ENCODE measurements at places on chromosomes 11 and 22.

DNA sequence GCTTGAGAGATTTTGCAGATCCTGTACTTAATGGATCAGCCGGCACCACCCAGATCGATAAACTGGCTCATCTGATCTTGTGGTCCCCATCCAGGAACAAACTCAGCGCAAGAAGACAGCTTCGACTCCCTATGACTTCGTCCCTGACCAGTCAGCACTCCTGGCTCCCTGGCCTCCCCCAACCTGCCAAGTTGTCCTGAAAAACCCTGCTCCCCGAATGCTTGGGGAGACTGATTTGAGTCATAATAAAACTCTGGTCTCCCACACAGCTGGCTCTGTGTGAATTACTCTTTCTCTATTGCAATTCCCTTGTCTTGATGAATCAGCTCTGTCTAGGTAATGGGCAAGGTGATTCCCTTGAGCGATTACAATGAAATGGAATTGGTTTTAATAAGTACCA lies 29.5 kb downstream of the OR2AG2 start:
- DNase-seq, result no peak

DNA sequence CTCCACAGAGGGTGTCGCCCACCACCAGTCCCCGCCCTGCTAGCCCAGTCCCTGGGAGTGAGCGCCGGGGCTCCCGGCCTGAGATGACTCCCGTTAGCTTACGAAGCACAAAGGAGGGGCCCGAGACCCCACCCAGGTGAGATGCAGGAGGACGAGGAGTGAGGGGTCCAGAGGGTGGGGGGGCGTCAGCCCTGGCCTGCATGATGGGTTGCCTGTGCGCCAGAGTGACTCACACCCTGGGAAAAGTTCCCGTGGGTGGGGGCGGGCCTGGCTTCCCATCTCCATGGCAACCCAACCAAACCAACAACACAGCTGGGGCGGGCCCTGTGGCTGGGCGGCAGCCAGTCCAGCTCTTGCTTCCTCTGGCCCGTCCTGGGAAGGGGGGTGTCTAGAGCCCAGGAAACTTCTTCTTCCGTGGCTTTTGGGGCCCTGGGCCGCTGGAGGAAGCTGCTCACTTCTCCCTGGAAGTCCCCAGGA lies 4.5 kb downstream of the GAS2L1 start:
- no peak for DNase-seq

GRCh38 chr22:38554281-38554680 lies 15.7 kb downstream of the DMC1 start:
- no peak for DNase-seq

DNA sequence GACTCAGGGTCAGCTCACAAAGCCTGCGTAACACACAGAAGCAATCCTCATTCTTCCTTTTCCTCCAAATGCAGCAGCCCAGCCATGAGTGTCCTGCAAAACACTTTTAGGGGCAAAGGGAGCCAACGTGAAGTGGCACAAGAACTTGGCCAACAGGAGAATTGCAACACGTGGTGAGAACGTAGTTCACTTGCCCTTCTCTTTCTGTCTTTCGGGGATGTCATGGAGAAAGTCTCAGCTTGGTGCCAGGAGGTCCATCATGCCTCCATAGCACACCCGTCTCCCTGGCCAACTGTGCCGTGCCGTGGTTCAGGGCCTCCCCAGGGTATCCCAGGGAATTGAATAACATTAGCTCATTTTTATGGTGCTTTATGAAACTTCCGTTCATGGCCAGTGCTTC lies 98.5 kb upstream of the ANO1 start:
- no peak for DNase-seq

GRCh38 chr11:69650832-69651344 lies 9.9 kb downstream of the CCND1 start:
- DNase-seq, result no peak

DNA sequence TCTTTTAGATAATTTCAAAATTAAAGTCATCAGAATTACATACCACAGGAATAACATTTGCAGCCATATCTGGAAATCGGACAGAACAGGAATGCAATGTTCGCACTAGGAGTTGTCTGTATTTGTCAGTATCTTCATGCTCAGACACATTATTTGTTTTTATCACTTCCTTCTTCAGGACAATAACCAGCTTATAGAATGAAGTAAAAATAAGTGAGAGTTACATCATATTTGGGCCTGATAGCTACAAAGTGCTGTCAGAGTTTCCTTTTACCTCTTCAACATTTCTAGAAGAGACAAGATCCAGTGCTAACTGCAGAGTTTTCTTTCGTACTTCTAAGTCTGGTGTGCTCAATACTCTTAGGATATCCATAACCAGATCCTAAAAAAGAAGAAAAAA lies 18.9 kb downstream of the COPB1 start:
- DNase-seq, result no peak

DNA sequence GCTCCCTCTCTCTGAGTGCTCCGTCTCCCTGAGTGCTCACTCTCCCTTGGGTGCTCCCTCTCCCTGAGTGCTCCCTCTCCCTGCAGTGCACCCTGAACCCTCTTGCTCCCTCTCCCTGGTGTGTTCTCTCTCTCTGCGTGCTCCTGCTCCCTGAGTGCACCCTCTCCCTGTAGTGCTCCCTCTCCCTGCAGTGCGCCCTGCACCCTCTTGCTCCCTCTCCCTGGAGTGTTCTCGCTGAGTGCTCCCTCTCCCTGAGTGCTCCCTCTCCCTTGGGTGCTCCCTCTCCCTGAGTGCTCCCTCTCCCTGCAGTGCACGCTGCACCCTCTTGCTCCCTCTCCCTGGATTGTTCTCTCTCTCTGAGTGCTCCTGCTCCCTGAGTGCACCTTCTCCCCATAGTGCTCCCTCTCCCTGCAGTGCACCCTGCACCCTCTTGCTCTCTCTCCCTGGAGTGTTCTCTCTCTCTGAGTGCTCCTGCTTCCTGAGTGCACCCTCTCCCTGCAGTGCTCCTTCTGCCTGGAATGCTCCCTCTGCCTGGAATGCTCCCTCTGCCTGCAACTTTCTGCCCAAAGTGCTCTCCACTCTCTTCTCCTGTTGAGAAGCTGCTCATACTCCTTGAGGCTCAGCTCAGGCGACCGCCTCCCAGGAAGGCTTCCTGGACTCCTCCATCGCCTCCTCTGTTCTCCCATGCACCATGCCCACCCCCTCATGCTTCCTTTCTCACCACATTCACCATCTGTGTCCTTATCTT lies 48.4 kb upstream of the WNT7B start:
- no peak for DNase-seq

DNA sequence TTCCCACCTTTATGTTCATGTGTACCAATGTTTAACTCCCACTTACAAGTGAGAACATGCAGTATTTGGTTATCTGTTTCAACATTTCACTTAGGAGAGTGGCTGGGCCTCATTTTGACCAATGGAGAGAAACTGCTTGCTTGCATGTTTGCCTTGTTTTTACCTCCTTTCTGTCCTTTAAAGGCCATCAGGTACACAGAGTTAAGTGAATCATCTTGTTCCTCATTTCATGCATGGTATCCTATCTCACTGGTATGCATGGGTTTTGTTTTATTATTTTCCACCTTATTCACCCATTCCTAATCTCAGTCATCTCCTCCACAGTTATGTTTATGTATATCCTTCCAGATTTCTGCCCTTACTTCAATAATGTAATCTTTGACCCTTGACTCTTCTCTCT lies 101.0 kb downstream of the ELP4 start:
- no peak for DNase-seq

DNA sequence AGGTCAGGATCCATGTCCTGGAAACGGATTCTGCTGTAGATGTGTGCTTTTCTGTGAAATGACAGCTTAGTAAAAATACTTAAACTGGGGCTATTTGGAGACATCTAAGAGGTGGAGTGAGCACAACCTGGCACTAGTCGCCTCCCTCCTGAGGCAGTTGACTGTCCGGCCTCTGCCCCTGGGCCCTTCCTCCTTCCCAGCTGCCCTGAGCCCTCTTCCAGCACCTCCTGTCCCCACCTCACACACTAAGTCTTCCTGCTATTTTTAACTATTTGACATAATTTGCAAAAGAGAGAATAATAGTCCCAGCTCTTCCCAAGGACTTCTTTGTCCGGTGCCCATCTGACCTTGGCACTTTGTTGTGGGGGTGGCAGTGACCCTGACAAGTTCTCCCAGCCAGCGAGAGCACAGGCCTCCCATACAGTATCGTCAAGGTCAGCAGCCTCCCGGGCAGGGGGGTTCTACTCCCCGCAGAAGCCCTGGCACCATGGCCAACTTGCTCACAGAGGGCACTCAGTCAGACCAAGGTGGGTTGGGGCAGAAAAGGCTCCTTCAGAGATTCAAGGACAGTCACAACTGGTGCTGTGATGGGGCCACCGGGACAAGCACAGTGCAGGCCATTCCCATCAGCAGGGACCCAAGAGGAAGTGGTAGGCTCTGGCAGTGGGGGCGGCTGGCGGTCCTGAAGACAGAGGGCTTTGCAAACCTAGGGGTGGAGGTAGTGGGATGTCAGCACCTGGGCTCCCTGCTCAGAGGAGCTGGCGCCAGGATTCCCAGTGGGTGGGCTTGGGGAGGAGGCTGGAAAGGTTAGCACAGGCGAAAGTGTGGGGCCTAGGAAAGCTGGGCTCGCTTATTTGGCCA lies 5.5 kb upstream of the NEAT1 start:
- no peak for DNase-seq
